ENCODE measurements at places on chromosomes 3 and 15.

- no peak for DNase-seq
These were observed 88.9 kb upstream of the TBC1D5 start for GRCh38 chr3:17831366-17831765.

DNA sequence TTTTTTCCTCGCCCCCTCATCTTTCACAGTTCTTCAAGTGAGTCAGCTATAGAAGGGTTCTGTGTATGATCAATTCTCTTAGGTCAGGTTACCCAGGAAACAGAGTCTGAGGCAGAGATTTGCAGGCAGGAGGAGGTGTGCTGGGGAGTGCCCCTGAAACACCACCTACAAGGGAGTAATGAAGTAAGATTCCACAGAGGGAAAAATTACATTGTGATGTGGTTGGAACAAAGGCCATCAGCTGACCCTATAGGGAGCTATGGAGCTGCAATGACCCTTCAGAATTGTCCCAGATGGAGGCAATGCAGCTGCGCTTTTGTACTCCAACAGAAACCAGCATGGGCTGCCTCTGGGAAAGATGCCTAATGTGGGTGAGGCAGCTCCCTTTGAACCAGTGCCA, 142.2 kb upstream of the CNTN3 start:
- no peak for DNase-seq

GRCh38 chr3:189937302-189938127, 183.2 kb downstream of the P3H2 start:
- no peak for DNase-seq

DNA sequence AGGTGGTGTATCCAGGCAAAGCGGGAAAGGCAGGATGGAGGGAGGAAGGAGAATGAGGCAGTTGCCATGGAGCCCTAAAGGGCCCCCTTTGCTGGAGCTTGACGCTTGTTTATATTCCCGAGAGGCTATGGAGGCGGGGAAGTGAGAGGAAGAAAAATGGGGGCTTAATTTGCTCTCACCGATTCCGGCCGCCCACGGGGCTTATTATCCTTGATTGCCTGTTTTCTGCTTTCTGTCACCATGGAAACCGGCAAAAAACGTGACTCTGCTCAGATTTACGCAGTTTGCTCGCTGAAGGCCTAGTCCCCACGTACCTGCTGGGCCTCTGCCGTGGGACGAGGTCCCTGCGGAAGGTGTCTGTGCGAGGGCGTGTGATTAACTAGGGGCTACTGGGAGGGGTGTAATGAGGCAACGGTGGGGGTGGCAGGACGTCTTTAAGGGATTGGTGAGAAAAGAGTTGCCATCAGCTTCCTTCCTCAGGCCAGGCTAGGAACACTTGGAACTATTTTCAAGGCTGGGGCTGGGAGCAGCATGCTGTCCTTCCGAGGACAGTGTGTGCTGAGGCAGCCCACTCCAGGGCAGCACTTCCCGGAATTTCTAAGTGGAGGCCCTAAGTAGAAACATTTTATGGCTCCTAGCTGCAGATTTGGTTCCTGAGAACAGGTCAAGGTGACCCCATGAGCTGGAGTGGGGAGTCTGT, 110.8 kb upstream of the NDN start:
- DNase-seq, result no peak

- no peak for DNase-seq
These were observed 257.2 kb downstream of the RBMS3 start for GRCh38 chr3:29537889-29538609.

- DNase-seq, result no peak
These were observed 486.8 kb upstream of the ALCAM start for GRCh38 chr3:104879919-104880318.

DNA sequence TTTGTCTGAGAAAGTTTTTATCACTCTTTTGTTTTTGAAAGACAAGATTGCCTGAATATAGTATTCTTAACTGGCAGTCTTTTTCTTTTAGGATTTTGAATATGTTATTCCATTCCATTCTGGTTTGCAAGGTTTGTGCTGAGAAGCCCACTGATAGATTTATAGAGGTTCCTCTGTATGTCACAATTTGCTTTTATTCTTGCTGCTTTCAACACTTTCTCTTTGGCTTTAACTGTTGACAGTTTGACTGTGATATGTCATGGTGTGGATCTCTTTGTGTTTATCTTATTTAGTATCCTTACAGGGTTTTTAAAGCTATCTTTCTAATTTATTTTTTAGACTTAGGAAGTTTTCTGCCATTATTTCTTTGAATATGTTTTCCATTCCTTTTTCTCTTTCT, 331.2 kb upstream of the ATP11B start:
- DNase-seq, result no peak

DNA sequence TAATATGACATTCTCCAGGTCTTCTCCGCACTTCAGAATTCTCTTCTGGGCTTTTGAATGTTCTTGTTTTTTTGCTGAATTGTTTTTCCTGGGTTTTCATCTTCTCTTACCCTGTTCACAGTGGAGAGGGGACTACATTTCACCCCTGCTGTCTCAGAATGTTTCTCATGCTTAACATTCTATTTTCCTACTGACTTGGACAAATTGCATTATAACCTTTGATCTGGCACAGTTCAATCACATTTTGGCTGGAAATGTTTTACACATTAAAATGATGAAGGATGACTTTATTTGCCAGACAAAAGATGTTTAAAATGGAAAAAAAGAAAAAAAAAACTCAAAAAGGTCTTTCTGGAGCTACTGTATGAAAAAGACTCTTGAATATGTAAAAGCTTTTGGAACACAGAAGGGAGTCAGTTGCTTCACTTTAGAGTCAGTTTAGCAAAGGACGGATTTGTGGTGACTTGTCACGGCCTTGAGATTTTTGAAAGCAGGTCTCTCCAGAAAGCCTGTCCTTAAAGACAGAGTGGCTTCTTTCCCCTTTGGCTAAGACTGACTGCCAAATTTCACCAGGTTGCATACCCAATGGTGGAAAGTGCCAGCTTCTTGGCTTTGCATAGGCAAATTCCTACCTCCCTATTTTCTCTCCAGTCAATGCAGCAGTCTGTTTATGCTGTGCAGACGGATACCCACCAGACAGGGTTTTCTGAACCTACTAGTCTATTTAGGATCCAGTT, 401.0 kb upstream of the TBL1XR1 start:
- DNase-seq, result no peak

GRCh38 chr15:38202361-38202760, 50.3 kb upstream of the SPRED1 start:
- no peak for DNase-seq

DNA sequence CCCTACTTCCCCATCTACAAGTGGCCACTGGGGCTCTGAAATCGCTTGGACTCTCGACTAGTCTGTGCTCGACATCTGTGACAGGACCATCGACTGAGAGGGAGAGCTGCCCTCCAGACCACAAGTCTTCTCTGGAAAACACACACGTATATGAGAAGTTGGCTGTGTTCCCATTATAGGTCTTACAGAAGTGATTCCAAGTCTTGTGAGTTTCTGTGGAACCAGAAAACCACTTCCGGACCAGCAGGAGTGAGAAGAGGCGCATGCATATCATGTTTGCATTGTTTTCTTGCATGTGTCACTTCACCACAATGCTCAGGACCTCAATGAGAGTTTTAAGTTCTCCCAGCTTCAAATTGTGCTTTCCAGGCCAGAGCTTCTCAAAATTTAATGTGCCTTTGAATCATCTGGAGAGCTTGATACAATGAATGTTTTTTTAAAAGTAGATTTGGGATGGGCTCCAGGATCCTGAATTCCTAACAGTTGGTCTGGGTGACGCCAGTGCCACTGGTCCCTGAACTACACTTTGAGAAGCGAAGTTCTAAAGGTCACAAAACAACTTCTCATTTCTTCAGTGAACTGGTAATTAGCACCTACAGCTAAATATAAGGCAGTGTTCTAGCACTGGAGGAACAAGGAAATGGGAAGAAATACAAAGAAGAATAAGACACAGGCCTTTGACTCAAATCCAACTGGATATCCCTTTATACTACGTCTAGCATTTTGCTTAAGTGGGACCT, 15.7 kb downstream of the LIPC start:
- DNase-seq, result no peak

GRCh38 chr3:156859578-156859977, 33.4 kb downstream of the LEKR1 start:
- no peak for DNase-seq

DNA sequence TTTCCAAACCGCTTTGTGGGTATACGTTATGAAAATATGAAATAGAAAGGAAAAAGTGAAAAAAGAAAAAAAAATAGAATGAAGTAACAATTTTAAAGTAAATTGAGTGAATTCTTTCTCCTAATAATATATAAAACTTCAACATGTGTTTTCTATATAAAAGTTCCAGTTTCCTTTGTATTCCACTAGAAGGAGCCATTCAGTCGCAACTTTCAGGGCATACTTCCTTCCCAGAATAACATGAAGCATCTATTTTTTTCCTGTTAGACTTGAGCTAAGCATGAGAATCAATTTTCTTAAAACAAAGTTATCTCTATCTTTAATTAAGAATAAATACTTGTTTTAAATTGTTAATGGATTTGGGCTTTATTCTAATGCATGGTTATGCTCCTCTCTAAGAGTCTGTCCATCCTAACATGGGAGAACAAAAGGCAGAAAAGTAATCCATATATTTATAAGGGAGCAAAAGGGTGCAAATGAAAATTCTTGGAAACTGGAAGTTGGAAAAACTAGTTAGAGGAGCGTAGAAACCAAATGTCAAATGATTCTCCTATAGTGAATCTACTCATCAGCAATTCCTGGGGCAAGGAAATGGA, 16.0 kb upstream of the VGLL3 start:
- no peak for DNase-seq

DNA sequence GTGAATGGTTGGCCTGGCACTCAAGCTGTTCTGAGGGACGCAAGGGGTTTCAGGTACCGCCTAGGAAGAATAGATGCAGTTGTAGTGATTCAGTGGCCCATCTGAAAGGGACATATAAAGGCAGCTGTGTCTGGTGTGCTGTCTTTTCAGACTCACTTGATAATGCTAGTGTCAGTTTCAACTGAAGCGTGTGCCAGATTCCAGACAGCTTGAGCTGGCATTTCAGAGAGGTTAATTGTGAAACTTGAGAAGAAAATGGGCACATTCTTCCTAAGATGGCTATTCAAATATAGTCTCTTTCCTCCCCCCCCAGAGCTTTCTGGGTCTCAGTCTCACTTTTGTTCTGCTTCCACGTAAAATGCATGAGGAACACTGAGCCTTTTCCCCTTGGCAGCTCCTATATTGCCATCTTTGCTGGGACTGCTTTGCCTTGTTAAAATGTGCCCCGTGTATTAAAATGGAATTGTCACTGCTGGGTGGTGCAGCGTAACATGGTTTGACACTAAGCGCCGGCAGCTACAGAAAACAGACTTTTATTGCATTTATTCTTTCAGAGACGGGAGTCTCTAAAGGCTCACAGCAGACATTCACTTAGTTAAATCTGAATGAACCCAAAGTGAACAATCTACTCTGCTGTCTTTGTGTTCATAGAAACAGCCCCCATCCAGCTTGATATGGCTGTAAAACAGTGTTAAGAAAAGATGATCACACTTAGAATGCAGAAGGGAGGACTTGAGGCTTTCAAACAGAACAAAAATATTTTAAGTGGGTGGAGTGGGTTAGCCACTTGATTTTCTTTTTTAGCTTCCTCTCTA, 478.7 kb downstream of the RBMS3 start:
- no peak for DNase-seq

- no peak for DNase-seq
These were observed 3.7 kb downstream of the MKRN2OS start for GRCh38 chr3:12541625-12542024.

- no peak for DNase-seq
These were observed 99.4 kb downstream of the FLNB start for GRCh38 chr3:58107597-58107996.

DNA sequence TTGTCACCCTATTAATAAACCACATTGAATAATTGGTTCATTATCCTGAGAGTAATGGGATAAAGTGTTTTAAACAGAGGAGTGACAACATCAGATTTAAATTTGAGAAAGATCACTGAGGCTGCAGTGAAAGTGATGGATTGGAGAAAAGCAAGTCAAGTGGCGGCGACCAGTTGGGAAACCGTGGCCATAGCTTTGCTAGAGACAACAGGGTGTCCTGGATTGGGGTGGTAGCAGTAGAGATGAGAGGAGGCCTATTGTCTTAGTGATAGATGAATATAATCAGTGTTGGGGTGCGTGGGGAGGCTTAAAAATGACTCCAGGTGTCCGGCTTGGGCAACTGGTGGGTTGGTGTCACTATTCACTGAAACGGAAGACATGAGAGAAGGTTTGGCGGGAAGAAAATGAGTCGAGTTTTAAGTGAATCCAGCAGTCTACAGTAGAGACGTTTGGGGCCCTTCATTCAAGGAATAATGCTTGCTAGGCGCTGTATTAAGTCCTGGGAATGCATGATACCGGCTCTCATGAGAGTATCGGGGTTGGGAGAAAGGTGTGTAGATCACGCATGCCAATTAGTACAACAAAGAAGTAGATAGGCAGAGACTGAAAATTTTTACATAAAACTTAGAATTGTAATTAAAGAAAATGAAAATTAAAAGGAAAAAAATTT, 819 bp downstream of the NEK4 start:
- DNase-seq, result no peak

- DNase-seq, result no peak
These were observed 504.1 kb downstream of the NTRK3 start for GRCh38 chr15:87752250-87752951.

DNA sequence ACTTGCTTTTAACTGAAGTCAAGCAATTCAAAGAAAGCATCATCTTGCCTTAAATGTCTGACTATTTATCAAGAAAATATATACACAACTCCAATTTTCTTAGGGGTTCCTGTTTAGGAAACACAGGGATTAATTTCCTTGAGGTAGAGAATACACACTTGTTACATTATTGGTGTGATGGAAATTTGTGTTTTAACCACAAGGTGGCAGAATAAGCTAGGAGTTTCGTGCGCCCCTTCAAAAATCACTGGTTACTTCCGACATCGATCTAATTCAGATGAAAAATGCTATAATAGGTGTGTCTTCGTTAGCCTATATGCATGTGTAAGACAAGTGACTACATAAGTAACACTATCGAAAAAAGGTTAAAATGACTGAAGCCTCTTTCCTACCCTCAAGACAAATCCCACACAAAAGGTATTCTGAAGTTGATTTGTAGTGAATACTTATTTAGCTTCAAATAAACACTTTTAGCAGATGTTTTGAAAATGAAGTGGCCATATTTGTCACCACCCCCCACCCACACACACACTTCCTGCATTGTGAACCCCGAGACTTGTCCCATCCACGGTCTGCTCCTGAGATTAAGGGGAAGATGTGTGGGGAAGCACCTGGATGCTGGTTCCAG, 246.5 kb downstream of the ROBO1 start:
- no peak for DNase-seq

GRCh38 chr3:53970661-53971060, 79.0 kb upstream of the SELENOK start:
- DNase-seq, result no peak
